Activated CD4-positive, alpha-beta memory T cell treated with anti-CD3 and anti-CD28 coated beads for 36 hours (primary cell): ENCODE measurements at places on chromosomes 2 and 18. TPM values are rescaled to one million over a fixed set of nuclear protein-coding genes. Genes with fewer than 3 reads are reported as not detected.

- no peak overlapping the region for H3K27ac ChIP-seq
- no peak for DNase-seq
- no peak overlapping the region for H3K4me3 ChIP-seq
- H3K27me3 ChIP-seq, result no peaks in the 10 kb centered on the region
Measured at GRCh38 chr2:122885436-122885835, 1130.0 kb downstream of the TSN start.

DNA sequence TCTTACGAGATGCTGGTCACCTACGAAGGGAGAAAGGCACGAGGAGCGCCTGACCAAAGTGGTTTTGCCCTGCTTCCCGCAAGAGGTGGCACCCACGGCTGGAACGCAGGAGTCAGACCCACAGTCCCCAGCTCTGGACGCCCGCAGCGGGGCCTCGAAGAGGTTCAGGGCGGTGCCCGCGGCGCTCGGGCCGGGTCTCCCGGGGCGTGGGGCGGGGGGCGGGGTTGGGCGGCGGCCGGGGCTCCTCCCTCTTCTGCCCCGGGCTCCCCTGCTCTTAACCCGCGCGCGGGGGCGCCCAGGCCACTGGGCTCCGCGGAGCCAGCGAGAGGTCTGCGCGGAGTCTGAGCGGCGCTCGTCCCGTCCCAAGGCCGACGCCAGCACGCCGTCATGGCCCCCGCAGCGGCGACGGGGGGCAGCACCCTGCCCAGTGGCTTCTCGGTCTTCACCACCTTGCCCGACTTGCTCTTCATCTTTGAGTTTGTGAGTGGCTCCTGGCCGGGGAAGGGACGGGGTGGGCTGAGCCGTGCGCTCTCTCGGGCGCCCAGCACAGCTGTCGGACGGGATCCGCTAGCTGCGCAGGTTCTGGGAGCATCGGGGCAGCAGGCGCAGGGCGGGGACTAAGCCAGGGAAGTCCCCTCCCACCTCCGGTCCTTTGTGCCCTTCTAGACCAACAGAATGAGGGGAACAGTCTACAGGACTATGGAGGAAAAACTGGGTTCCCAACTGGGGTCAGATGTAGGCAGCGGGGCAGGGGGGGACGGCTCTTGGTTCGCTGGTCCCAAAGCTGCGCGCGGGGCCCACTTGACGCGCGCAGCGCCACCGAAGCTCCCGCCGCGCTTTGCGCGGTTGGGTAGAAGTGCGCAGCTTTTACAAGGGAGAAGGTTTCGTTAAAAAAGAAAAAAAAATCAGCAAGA is at the start of gene MAL:
MAL (plus strand) TSS at position 303 of the 914 bp plus-strand sequence; CDS start at position 388, 85 bp downstream.
- peaks cover 8% of the 10 kb centered on the region for H3K36me3 ChIP-seq
- H3K4me3 ChIP-seq, result peak within 1 kb of the TSS; percentile 99
- H3K27me3 ChIP-seq, result no peaks in the 10 kb centered on the region
- peaks cover 68% of the 10 kb centered on the region for H3K4me1 ChIP-seq
- peak; percentile 79 for DNase-seq
- peak within 1 kb of the TSS; percentile 98 for H3K27ac ChIP-seq

DNA sequence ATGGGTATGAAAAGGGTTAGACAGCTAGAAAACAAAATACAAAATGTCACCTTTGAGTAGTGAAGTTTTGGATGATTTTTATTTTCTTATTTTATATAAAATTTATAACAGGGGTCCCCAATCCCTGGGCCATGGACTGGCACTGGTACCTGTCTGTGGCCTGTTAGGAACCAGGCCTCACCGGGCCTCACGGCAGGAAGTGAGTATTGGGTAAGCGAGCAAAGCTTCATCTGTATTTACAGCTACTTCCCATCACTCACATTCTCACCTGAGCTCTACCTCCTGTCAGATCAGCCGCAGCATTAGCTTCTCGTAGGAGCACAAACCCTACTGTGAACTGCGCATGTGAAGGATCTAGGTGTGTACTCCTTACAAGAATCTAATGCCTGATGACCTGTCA is 202.8 kb upstream of the TWIST2 start:
- no peak overlapping the region for H3K27ac ChIP-seq
- DNase-seq, result no peak

The ITPRIPL1 gene
- 30.2 TPM for total RNA-seq

- H3K36me3 ChIP-seq, result no peaks in the 10 kb centered on the region
- DNase-seq, result no peak
- H3K27me3 ChIP-seq, result no peaks in the 10 kb centered on the region
- H3K27ac ChIP-seq, result no peak overlapping the region
Measured at GRCh38 chr2:2410987-2411386, 79.9 kb upstream of the MYT1L start.

DNA sequence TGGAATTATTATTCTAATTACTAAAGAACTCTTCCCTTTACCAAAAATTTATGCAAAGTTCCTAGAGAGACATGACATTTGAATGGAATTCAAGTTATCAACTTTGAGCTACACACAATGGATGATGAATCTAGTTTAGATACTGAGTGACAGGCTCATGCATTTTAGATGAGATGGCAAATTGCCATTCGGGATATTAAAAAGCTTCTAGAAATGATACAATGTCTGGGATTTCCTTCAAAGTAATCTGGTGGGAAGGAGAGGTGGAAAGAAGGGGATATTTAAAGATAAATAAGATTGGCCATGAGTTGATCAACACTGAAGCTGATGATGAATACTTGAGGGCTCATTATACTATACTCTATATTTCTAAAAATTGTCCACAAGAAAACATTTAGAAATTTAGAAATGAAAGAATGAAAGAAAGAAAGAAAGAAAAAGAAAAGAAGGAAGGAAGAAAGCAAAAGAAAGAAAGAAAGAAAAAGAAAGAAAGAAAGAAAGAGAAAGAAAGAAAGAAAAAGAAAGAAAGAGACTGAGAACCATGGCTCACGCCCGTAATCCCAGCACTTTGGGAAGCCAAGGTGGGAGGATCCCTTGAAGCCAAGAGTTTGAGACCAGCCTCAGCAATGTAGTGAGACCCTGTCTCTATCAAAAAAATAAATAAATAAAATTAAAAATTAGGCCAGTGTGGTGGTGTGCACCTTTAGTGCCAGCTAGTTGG is 62.6 kb upstream of the NEDD4L start:
- H3K27ac ChIP-seq, result no peak overlapping the region
- no peak for DNase-seq
- no peaks in the 10 kb centered on the region for H3K36me3 ChIP-seq
- H3K4me3 ChIP-seq, result no peak overlapping the region
- no peaks in the 10 kb centered on the region for H3K4me1 ChIP-seq

- H3K27me3 ChIP-seq, result no peaks in the 10 kb centered on the region
- no peak overlapping the region for H3K27ac ChIP-seq
- no peak overlapping the region for H3K4me3 ChIP-seq
- peak; percentile 45 for DNase-seq
Measured at GRCh38 chr2:236554629-236555282, 14.9 kb upstream of the ACKR3 start.

The KCNE4 gene
- total RNA-seq, result not detected

The GATA6 gene
- 0.07 TPM for total RNA-seq
